ENCODE measurements at places on chromosomes 4 and X.

DNA sequence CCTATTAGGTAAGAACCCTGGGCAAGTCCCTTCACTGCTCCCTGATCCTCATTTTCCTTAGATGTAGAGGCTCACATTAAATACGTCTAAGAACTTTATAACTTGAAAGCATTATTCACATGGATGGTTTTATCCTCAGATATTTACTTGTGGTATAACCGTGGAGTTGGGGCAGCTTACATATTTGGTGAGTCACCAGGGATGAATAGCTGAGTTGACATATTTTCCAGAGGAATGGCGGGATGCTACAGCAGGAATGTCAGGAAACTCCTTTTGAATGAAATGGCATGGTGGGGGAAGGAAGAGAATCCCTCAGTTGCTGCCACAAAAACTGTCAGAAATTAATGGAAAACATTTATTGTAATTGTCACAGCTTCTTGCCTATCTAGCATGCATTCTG, 165.3 kb upstream of the RPS6KA3 start:
- no peak for DNase-seq

GRCh38 chr4:127124919-127125318, 507.8 kb upstream of the INTU start:
- DNase-seq = no peak

DNA sequence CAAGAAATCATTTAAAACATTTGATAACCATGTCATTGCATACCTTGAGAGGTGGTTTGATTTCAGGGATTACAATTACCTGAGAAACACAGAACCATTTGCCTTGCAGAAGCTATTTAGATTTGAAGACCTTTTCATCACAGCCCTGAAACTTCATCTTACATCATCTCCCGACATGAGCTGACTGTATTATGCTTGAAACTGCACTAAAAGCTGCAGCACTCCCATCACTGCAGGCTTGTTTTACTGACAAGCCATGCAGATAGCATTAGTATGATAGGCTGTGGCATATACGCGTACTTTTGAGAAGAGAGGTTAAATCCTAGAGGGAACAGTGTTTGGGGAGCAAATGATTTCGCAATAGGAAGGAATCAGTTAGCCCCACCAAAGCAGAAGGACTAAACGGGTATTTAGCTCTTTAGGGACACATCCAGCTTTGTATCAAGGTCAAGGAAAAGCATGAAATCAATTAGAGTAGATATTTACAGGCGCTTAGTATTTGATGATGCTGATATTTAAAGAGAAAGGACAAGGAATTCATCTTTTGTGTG, 133.2 kb upstream of the DIAPH2 start:
- no peak for DNase-seq

DNA sequence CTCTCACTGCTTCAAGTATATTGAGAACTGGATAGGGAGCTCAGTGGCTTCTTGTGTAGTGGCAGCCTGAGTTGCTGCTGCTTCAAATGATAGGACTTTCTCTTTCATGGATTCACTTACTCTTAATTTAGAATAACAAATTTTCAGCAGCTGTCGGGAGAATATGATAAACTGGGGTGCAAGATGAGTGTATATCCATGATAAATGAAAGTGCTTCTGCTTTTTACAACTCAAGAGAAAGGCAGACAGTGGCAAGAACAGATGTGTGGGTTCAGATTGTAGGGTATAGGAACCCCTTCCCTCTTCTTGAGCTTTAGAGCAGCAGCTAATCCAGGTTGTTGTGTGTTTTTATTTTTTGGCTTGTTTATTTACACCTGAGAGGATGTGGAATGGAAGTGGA, 1.0 kb downstream of the SH3BGRL start:
- no peak for DNase-seq

DNA sequence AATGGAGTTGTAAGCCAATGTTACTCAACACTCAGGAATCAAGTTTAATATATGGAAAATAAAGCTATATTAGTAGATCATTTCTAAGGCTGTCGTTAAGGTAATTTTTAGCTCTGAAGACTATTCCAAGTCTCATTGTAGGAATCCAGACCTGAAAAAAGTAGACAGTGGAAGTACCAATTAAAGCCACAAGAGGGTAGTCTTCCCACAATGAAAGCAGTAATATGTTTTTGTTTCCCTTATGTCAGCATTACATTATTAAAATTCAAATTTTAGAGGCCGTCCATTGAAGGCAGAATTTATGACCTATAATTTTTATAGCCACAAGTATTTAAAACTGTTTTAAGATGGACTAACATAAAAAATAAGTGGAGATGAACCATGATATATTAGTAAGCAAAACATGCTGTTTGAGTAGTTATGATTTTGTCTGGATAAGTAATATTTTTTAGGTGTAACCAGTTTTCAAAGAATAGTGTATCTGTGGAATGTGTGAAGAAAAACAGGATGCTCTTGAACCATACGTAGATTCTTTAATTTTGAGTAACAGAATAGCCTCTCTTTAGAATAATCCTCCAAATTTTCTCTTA, 372.6 kb upstream of the TECRL start:
- DNase-seq = no peak
